ENCODE measurements at places on chromosomes 5 and 9.

GRCh38 chr9:16705111-16705604 is 165.3 kb downstream of the BNC2 start:
- H3K27me3 ChIP-seq, result peaks cover 6% of the 10 kb centered on the region
- H3K27ac ChIP-seq, result peak overlapping the region; percentile 93
- H3K4me3 ChIP-seq, result peak overlapping the region; percentile 83
- DNase-seq, result no peak

DNA sequence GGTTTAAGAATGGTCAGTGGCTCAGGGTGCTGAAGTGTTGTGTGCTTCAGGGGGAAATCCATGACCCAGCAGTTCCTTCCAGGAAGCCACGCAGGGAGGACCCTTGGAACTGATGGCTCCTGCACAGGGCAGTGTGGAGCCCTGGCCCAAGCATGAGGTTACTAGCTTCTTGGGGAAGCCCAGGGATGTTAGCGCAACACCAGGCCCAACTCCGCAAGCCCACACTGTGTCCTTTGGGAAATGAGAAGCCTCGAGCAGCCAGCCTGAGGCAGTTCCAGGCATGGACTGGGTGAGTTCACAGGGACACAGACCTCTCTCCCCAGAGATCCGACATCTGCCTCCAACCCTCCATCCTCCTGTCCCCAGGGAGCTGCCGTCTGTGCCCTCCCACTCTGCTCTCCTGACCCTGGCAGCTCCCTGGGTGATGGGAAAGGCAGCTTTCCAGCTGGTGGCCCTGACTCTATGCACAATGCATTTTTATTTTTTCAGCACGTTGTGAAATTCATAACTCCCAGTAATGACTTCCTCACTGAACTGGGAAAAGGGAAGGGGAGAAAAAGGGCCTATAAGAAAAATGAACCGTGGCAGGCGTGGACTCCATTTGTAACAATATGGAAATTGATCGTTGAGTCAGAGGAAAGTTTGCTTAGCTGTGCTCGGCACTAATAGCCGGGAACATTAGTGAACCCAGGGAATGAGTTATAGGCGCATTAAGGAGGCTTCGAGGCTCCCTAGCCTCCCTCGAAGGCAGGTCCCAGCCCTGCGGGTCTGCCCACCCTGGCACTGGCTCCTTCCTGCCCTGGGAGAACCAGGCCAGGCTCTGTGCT is 34.1 kb downstream of the LMX1B start:
- peaks cover 36% of the 10 kb centered on the region for H3K27me3 ChIP-seq
- peak overlapping the region; percentile 46 for H3K27ac ChIP-seq
- peak overlapping the region; percentile 7 for H3K4me3 ChIP-seq
- peaks cover 57% of the 10 kb centered on the region for H3K4me1 ChIP-seq
- DNase-seq, result no peak

DNA sequence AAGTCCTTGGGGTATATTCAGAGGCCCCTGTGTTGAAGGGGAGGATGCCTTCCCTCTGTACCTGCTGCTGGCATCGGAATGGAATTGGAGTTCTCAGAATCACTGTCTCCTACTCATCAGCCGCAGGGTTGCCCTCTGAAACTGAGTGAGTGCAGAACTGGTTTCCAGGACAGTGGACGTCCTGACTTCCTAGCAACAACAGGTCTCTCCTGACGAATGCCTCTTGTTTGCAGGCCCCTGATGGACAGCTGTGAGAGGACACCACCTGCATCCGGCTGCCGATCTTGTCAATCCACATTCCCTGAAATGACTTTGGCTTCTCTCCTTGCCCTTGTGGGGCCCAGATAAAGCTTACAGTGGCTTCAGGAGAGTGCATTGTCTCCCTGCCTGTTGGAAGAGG is 274.5 kb downstream of the NSG2 start:
- no peaks in the 10 kb centered on the region for H3K36me3 ChIP-seq
- H3K27ac ChIP-seq, result peak overlapping the region; percentile 68
- no peak for DNase-seq
- peak overlapping the region; percentile 29 for H3K4me3 ChIP-seq
- peaks cover 16% of the 10 kb centered on the region for H3K4me1 ChIP-seq

DNA sequence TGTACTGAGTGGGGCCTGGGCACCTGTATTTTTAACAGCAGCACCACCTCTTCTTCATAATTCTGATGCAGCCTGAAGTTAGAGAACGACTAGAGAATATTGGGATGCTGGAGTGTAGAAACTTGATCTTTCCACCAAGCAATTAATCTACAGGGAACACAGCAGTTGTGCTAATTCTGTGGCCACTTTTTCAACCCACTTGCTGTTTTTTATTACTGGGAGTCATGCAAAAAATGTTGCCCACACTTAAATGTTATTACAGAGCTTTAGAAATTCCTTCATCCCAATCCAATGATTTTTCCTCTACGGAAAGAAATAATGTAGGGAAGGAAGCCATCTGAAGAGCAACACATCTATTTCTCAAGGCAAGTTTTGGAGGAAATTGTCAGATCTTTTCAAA is 190.9 kb upstream of the TUT7 start:
- H3K36me3 ChIP-seq, result no peaks in the 10 kb centered on the region
- peaks cover 8% of the 10 kb centered on the region for H3K27me3 ChIP-seq
- no peak overlapping the region for H3K27ac ChIP-seq

DNA sequence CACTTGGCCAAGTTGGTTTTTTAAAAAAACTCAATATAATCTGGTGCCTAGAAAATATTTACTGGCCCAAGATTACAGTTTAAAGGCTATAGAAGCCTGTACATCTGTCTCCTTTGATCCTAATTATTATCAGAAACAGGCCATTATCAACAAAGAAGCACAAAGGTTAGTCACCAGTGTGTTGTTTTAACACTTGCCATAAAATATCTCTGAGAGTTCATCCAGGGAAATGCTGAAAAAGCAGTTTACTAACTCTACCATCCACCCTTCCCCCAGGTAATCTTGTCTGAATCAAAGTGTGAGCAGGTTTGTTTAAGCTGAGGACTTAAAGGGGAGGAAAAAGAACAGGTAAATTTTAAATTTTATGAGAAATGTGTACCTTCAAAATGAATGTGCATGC is 13.3 kb upstream of the TRPM6 start:
- H3K27me3 ChIP-seq, result no peaks in the 10 kb centered on the region
- H3K4me3 ChIP-seq, result no peak overlapping the region
- H3K27ac ChIP-seq, result no peak overlapping the region
- H3K4me1 ChIP-seq, result no peaks in the 10 kb centered on the region
- DNase-seq, result no peak
- H3K36me3 ChIP-seq, result no peaks in the 10 kb centered on the region

DNA sequence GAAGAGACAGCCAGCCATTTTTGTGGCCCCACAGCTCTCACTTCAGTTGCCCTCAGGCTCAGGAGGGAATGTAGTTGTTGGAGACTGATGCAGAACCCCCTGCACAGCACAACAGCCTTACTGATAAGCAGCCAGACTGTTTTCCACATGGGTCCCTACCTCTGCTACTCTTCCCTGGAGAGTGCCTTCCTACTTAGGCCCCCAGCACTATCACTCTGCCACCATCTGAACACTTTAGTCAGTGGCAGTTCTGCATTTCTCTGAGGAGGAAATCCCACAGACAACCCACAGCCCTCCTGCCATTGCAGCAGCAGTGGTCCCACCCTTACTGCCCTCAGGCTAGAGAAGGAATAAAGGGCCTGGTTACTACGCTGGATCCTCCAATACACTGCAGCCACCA is 61.8 kb upstream of the PTPRD start:
- no peak overlapping the region for H3K27ac ChIP-seq
- H3K36me3 ChIP-seq, result no peaks in the 10 kb centered on the region
- H3K27me3 ChIP-seq, result peaks cover 3% of the 10 kb centered on the region
- H3K4me3 ChIP-seq, result no peak overlapping the region
- no peaks in the 10 kb centered on the region for H3K4me1 ChIP-seq

DNA sequence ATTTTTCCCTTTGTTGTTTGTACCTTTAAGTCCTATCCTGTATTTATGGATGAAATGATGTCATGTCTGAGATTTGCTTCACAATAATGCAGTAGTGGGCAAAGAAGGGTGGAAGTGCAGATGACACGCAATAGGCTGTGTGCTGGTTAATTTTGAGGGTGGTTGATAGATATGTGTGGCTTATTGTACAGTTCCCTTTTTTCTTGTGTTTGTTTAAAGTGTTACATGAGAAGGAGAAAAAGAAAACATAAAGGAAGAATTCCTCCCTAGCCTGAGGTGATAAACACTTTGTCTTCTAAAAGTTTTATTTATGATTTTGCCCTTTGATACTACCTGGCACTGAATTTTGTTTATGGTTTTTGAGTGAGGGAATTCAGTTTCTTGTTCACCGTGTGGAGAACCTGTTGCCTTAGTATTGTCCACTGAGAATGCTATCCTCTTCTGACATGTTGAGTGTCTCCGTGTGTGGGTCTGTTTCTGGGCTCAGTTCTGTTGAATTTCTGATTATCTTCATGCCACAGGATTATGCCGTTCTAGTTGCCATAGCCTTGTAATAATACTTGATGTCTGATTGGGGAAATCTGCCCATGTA is 52.3 kb upstream of the FAM120AOS start:
- peaks cover 52% of the 10 kb centered on the region for H3K36me3 ChIP-seq
- H3K4me1 ChIP-seq, result peaks cover 26% of the 10 kb centered on the region
- DNase-seq, result no peak
- H3K27ac ChIP-seq, result peak overlapping the region; percentile 3

DNA sequence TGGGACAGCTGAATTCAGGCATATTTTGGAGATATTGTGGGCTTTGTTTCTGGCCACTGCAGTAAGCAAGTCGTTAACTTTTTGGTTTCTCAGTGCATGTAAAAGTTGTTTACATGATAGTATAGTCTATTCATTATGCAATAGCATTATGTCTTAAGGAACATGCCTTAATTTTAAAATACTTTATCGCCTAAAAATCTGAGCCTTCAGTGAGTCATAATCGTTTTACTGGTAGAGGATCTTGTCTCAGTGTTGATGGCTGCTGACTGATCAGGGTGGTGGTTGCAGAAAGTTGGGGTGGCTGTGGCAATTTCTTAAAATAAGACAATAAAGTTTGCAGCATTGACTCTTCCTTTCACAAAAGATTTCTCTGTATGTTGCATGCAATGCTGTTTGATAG is 5.1 kb downstream of the SCGB3A1 start:
- H3K4me1 ChIP-seq, result peaks cover 5% of the 10 kb centered on the region
- H3K27me3 ChIP-seq, result peaks cover 50% of the 10 kb centered on the region
- no peaks in the 10 kb centered on the region for H3K36me3 ChIP-seq
- H3K4me3 ChIP-seq, result no peak overlapping the region

- no peaks in the 10 kb centered on the region for H3K4me1 ChIP-seq
- peaks cover 17% of the 10 kb centered on the region for H3K36me3 ChIP-seq
- H3K4me3 ChIP-seq, result no peak overlapping the region
- no peak overlapping the region for H3K27ac ChIP-seq
- DNase-seq, result no peak
These were observed 50.9 kb downstream of the OSTF1 start for GRCh38 chr9:75139201-75139600.

GRCh38 chr9:72983512-72984225 is 30.8 kb upstream of the ALDH1A1 start:
- H3K27ac ChIP-seq, result peak overlapping the region; percentile 77
- H3K4me1 ChIP-seq, result peaks cover 27% of the 10 kb centered on the region
- no peaks in the 10 kb centered on the region for H3K36me3 ChIP-seq
- H3K27me3 ChIP-seq, result no peaks in the 10 kb centered on the region
- H3K4me3 ChIP-seq, result peak overlapping the region; percentile 41
- no peak for DNase-seq

GRCh38 chr5:19802686-19803085 is 185.3 kb downstream of the CDH18 start:
- H3K27ac ChIP-seq, result no peak overlapping the region
- no peaks in the 10 kb centered on the region for H3K4me1 ChIP-seq
- H3K36me3 ChIP-seq, result no peaks in the 10 kb centered on the region
- DNase-seq, result no peak
- no peak overlapping the region for H3K4me3 ChIP-seq

Data from type B pancreatic cell (in vitro differentiated cells).